ENCODE measurements at places on chromosomes 12 and 14.

GRCh38 chr12:48889679-48890078 lies 24.0 kb upstream of the RND1 start:
- no peak for DNase-seq

DNA sequence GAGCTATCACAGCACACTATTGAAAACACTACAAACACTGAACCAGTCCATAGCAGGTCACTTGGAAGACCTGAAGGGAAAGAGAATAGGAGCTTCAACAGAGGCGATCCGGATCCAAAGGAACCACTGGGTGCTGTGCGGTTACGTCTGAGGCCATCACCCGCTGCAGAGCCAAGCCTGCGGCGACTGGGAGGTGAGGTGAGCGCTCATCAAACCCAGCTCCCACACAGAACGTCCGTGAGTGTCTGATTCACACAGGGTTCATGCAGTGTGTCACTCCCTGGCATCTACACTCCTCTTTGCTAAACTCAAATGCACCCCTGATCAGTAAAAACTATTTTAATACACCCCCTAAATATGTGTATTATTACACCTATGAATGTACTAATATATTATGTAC lies 64.1 kb downstream of the TMEM132D start:
- no peak for DNase-seq

GRCh38 chr12:88996200-88996788 lies 356.0 kb downstream of the DUSP6 start:
- DNase-seq = no peak

DNA sequence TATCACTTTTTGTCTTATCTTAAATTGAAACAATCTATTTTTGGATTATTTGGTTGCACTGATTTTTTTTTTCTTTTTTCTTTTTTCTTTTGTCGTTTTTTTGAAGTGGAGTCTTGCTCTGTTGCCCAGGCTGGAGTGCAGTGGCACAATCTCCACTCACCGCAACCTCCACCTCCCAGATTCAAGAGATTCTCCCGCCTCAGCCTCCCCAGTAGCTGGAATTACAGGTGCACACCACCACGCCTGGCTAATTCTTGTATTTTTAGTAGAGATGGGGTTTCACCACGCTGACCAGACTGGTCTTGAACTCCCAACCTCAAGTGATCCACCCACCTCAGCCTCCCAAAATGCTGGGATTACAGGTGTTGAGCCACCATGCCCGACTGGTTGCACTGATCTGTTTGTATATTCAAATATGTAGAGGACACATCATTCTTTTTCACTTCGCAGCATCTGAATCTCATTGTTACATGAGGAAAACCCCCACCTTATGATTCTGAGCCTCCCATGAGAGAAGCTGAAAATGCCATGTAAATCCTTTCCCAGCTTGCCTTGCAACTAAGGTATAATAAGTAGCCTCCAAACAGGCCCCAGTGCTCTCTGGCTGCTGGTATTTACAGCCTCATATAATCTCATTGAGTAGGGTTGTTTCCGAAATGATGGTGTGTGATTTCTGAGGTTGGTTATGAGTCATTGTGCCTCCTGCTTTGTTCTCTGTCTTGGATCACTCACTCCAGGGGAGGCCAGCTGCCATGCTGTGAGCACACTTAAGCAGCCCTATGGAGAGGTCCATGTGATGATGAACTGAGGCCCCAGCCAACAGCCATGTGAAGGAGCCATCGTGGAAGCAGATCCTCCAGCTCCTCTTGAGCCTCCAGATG lies 5.2 kb upstream of the HSP90B1 start:
- DNase-seq = peak; percentile 51

- DNase-seq = no peak
Measured at GRCh38 chr14:69531135-69531534, 43.5 kb downstream of the CCDC177 start.

DNA sequence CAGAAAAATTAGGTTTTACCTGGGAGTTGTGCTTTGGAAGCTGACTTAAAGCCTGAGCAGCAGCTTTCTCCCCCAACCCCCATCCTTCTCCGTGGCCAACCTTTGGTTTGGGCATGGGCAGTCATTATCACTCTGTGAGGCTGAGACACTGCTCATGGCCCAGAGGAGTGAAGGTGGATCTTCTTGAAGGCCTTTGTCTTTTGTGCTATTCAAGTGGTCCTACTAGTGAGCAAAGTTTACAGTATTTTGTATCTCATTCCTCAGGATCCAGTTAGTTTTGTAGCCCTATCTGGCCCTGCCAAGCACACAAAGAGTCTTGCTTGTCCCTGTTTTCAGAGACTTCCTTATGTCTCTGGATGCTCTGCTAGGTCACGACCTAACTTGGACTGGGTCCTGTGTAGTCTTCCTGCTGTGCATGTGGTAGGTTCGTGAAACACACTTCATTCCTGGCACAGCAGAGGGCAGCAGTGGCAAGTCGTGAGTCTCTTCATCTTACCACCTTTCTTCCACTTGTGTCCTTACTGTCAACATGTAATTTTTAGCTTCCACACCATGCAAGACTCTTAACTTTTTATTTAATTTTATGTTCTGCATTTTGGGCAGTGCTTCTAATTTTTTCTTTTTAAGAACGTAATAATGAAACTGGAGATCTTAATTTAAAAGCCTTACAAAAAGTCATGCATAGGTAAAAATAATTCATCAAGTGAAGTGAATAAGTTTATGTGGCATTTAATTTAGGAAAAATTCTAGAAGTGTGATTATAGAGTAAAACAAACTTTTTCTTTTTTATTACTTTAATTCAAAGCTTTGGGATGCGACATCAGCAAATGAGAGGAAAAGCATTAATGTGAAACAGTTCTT lies 53.7 kb downstream of the APAF1 start:
- DNase-seq = peak; percentile 24

DNA sequence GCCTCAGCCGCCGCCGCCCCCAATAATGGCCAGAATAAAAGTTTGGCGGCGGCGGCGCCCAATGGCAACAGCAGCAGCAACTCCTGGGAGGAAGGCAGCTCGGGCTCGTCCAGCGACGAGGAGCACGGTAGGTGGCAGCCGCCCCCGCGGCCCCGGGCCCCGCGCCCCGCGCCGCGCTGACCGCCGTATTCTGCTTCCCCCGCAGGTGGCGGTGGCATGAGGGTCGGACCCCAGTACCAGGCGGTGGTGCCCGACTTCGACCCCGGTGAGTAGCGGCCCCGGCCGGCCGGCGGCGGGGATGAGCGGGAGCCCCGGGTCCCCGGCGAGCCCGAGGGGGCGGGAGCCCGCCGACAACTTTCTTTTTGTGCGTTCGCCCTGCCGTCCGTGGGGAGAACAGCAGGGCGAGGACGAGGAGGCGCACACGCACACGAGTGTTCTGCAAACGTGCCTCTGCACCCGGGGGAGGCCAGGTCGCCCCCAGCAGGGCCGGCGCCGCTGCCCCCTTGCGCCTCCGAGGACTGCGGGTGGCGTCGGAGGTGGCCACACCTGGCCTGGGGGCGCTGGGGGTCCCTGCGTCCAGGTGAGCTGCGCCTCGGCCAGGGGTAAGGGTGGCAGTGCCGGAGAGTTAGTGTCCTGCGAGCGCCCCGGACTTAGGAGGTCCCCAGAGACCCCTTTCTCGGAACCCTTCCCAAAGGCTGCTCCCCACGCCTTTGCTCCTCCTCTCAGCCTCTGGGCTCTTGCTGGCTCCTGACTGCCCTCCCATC lies 794 bp downstream of the RCOR1 start:
- no peak for DNase-seq

DNA sequence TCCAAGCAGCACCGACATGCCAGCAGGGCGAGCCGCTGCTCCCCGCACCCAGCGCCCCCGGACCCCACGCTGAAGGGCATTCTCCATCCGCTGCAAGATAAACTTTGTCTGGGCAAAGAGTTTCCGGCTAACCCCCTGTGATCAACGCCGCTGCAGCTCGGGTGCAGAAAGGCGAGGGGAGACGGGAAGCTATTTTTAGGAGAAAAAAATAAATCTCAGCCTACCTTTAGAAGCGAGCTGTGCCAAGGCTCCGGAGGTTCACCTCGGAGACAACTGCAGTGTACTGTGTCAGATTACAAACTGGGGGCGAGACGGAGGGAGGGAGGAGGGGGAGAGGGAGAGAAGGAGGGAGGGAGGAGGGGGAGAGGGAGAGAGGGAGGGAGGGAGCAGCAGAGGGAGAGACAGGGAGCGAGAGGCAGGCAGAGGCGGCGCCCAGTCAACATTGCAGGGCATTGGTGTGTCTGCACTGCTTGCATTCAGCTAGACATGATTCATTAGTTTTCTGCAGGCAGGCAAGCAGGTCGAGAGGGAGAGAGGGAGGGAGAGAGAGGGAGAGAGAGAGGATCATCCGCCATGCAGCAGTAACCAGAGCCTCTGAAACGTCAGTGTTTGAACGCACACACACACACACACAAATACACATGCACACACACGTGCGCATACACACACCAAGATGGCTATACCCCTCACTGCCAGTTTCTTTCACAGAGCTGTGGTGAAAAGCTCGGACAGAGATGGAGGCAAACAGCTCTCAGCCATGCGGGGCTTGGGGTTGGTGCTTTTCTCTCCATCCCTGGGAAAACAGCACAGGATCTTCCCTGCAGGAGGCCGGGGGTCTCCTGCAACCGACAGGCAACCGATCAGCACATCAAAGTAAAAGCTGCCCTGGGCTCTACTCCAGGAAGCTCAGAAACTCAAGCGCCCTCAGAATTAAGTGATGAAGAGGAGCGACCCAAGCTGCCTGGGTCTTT lies at the start of gene RIMBP2:
Gene RIMBP2, minus strand, starts transcription at position 302 of the 971 bp plus-strand sequence. CDS start 237,286 bp downstream, outside the sequence.
- DNase-seq = no peak

GRCh38 chr14:22557846-22558220 lies 31.2 kb downstream of the DAD1 start:
- no peak for DNase-seq

DNA sequence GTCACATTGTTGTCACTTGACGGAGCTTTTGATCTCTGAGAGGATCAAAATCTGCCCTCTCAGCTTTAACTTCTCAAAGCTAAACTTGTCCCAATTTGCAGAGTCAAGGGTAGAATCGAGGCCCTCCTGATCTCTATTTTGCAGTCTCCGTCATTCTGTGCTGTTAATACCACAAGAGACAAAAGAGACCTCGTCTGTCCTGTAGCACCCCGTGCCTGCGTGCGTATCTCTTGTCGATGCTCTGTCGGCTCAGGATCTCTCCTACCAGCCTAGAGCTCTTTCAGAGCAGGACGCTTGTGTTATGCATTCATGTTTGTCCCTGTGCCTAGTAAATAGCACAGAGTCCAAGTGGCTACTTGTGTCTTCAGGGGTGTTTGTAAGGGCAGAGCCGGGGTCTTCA lies 5.1 kb downstream of the EVL start:
- no peak for DNase-seq

DNA sequence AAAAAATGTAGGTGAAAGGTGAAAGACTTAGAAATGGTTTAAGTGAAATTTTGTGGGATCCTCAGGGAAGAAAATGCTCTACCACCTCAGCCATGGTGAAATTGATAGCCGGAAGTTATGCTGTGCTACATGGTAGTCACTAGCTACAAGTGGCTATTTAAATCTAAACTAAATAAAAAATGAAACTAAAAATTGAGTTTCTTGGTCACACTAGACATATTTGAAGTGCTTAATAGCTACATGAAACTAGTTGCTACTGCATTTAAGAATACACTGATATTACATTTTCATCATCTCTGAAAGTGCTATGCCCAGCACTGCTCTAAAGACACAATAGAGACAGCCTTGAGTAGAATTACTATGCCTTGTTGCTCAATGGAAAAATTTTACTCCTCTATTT lies 10.3 kb upstream of the SLCO1B3 start:
- no peak for DNase-seq

- peak; percentile 40 for DNase-seq
Measured at GRCh38 chr12:116172224-116172849, 105.2 kb downstream of the MED13L start.

DNA sequence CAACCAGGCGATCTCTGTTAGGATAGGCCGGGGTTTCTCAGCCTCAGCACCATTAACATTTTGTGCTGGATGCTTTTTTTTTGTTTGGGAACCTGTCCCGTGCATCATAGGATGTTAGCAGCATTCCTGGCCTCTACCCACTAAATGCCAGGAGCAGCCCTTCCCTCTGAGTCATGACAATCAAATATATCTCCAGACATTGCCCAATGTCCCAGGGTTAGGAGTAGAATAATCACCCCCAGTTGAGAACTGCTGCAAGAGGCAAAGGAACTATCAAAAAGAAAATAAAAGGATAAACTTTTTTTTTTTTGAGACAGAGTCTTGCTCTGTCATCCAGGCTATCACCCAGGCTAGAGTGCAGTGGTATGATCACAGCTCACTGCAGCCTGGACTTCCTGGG lies 76.0 kb downstream of the ACACB start:
- DNase-seq = no peak

DNA sequence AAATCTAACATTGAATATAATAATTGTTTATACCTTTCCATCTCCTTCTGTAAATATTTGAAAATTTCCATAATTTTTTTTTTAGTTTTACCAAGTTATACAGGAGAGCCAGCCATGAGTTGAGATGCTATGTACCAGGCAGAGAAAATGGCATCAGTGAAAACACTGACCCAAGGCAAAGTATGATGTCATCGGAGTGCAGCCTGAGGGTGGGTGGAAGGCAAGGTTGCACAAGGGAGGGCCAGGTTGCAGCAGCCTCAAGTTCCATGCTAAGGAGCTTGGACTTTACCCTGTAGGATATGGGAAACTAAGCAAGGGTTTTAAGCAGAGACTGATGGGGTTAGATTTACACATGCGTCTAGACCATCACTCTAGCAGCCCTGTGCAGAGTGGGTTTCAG lies 441.1 kb downstream of the BCAT1 start:
- DNase-seq = no peak

- DNase-seq = no peak
Measured at GRCh38 chr14:79179985-79180384, 1009.8 kb downstream of the NRXN3 start.

DNA sequence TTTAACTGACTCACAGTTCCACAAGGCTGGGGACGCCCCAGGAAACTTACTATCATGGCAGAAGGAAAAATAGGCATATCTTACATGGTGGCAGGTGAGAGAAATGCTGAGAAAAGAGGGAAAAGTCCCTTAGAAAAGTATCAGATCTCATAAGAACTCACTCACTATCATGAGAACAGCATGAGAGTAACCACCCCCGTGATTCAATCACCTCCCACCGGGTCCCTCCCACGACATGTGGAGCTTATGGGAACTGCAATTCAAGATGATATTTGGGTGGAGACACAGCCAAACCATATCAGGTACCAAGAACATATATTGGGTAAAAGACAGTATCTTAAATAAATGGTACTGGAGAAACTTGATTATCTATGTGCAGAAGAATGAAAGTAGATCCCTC lies 100.3 kb upstream of the FAR2 start:
- no peak for DNase-seq

DNA sequence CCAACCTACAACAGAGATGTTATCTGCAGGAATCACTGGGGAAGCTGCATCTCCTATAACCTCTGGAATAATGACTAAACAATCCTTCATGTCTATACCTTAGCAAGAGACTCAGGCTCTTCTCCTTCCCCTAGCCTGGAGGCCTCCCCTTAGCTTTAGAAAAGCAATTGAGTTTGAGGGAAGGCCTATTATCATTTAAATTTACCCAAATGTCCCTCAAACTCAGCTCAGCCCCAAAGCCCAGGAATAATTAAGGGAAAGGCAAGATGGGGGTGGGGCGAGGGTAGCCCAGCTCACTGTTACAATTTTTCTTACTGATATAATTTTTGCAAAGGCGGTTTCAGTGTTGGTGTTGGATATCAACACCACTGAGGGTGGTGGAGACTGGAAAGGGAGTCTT lies 151.4 kb upstream of the EEA1 start:
- no peak for DNase-seq
